ENCODE measurements at places on chromosomes 5 and 9.

GRCh38 chr5:154610321-154611154 lies 132.5 kb upstream of the HAND1 start:
- DNase-seq, result peak; percentile 40

DNA sequence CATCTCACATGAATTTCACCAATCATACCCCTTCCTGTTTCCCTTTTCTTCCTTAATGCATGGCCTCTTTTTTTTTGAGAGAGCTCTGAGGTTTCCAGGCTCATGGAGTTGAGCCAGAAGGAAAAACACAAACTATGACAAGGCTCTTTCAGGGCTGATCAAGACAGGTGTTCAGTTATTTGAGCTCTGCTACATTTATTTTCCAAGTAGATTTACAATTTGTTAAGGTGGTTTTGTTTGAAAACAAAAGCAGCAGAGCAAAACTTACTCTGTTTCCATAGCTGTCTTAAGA lies 62.4 kb upstream of the IL7R start:
- no peak for DNase-seq

GRCh38 chr9:76618762-76619161 lies 145.5 kb upstream of the PCA3 start:
- DNase-seq, result no peak

GRCh38 chr9:132857031-132857430 lies 21.1 kb downstream of the AK8 start:
- DNase-seq, result no peak

GRCh38 chr9:109843641-109844040 lies 63.6 kb downstream of the PALM2AKAP2 start:
- no peak for DNase-seq

DNA sequence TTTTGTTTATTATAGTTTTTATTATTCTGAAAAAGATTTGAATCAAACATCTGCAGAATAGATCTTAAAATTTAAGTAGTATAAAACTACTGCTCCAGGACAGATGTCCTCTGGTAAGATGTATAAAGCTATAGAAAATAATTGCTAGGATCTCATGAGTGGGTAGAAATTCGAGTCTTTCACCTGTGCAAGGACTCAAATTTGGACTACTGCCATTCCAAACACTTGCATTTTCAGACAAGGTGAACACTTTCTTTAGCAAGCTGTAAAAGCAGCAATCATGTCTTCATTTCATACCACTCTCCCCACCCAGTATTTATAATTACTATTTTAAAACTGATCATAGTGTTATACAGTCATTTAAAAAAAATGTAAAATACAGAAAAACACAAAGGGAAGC lies 20.7 kb downstream of the SKP2 start:
- DNase-seq, result no peak

GRCh38 chr9:19754921-19755320 lies 33.9 kb downstream of the SLC24A2 start:
- no peak for DNase-seq

All from NK-92 treated with Interleukin-12 subunit alpha and Interleukin-12 subunit beta, amount 100 ng/mL, for 24 hours (cell line).